Testis (tissue), 5 donors: ENCODE measurements at places on chromosomes 11 and 22. TPM values are rescaled to one million over a fixed set of nuclear protein-coding genes. Genes with fewer than 3 reads are reported as not detected.

APOBEC3G gene
- polyA plus RNA-seq: 56.4 TPM

FAM180B gene
- polyA plus RNA-seq: 1.1 TPM

SCGB1D2 gene
- 2.8 TPM for polyA plus RNA-seq

MUC15 gene
- 0.57 TPM for polyA plus RNA-seq

TEAD1 gene
- 24.6 TPM for polyA plus RNA-seq

H19 gene
- polyA plus RNA-seq: 328 TPM

CCDC179 gene
- polyA plus RNA-seq: 54.1 TPM

GGT5 gene
- polyA plus RNA-seq: 27.1 TPM

DNAJB7 gene
- 3.8 TPM for polyA plus RNA-seq

TMEM191B gene
- 56.9 TPM for polyA plus RNA-seq

IGLL1 gene
- 36.9 TPM for polyA plus RNA-seq

P4HA3 gene
- 8.1 TPM for polyA plus RNA-seq

CASP5 gene
- polyA plus RNA-seq: 0.37 TPM

TRPM5 gene
- 0.46 TPM for polyA plus RNA-seq

CTSF gene
- polyA plus RNA-seq: 242 TPM

TUB gene
- 8.9 TPM for polyA plus RNA-seq

PATL1 gene
- 25.4 TPM for polyA plus RNA-seq

TMEM86A gene
- 5.8 TPM for polyA plus RNA-seq

IGF2 gene
- polyA plus RNA-seq: 52.3 TPM

CD3D gene
- 7.2 TPM for polyA plus RNA-seq

GAL3ST1 gene
- polyA plus RNA-seq: 4.2 TPM

GP1BB gene
- polyA plus RNA-seq: not detected

AQP11 gene
- polyA plus RNA-seq: 14.5 TPM

MS4A6E gene
- 167 TPM for polyA plus RNA-seq

KRTAP5-7 gene
- 1.7 TPM for polyA plus RNA-seq

SCN4B gene
- polyA plus RNA-seq: 4.9 TPM
